Activated T-cell treated with anti-CD3 and anti-CD28 coated beads for 1 hour (primary cell): ENCODE measurements at places on chromosomes 16 and 17.

- no peak for DNase-seq
Observed at GRCh38 chr17:34307110-34307509, 12.1 kb upstream of the CCL8 start.

DNA sequence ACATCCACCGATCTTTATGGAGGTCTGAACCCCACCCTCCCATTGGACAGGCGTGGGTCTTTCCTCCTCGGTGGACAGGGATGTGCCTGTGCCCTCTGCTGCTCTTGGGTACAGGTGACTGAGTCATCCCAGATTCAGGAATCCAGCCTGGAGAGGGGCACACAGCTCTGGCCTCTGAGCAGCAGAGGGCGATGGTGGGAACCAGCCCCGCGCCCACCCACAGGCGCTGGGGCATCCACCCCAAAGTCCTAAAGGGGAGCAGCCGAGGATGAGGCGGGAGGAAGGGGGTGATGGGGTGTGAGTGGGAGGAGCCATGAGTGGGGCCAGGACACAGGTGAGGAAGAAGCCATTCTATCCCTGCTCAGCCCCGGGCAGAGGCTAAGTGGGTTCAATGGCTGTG, 35.0 kb downstream of the ENGASE start:
- DNase-seq, result no peak

- no peak for DNase-seq
Observed at GRCh38 chr17:50371526-50371925, 1.5 kb downstream of the MRPL27 start.

- no peak for DNase-seq
Observed at GRCh38 chr17:47730681-47731080, 2.4 kb upstream of the TBX21 start.

GRCh38 chr17:55704401-55704800, 18.3 kb downstream of the TMEM100 start:
- DNase-seq, result no peak

GRCh38 chr17:80030730-80031410, 4.8 kb downstream of the TBC1D16 start:
- DNase-seq, result no peak

DNA sequence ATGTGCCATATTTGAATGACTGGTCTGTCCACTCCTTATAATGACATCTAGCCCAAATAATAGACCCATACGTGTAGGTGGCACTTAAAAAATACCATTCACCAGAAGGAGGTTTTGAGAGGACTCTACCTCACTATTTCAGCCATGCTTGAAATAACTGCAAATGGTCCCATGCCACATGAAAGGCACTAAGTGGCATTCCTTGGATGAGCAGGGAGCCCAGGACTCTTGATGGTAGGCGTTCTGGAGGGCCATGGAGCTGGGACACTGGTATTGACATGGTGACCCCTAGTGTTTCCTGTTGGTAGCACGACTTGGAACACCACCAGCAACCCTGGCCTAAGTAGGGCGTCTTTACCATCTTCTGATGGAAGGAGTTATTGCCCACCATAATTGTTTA, 148.7 kb upstream of the ZFHX3 start:
- peak; percentile 5 for DNase-seq

GRCh38 chr17:51257150-51258081, 2.4 kb downstream of the MBTD1 start:
- DNase-seq, result no peak

DNA sequence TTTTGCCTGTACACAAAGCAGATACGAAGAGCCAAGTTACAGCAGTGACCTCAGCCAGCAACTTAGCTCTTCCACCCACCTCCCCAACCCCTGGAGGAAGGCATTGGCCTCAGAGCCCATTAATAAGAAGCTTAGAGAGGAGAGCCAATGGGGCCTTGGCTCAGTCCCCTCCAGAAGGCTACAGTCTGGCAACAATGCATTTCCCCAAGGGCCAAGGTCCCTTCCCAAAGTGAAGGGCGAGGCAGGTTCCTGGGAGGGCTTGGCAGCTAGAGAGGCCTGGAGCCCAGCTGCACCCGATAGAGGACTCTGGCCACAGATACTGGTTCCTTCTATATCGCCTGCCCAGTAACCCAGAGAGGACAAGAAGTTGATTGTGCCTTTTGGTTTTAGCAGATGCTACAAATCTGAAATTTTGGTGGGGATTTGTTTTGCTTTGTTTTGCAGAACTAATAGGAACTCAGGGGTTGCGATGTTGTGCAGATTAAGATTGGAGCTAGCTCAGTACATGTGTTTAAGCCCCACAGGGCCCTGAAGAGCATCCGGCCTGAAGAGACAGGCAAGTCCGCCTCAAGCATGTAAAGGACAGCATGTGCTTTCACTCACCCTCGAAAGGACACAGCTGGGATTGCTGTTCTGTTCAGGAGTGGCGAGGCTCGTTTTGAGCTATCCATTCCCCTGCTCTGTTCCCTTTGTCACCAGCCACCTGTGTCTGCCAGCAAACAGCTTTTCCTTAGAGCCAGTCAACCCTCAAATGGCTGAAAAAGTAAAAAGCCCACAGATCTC, 12.0 kb upstream of the PNPO start:
- DNase-seq, result no peak

DNA sequence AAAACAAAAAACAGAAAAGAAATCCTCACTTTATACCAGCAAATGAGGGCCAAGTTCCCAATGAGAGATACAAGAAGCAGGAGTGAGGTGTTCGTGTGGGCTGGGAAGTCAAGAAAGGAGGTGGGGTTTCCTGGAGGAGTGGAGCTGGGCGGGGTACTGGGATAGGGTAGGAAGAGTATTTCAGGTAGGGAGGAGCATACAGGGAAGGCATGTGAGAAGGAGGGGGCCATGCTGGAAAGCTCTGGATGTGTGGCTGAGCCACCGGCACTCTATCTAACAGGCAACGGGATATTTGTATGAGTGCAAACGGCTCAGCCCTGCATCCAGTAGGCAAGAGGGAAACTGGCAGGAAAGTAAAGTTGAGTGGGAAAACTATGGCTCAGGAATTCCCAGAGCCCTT, 4.2 kb downstream of the OR3A2 start:
- no peak for DNase-seq

GRCh38 chr17:76492123-76492988, 8.9 kb downstream of the RHBDF2 start:
- DNase-seq, result no peak

- no peak for DNase-seq
Observed at GRCh38 chr16:56669005-56669839, at the start of gene MT1H. TSS of gene MT1H (plus strand) at chr16:56669814. CDS start at chr16:56669885, 71 bp downstream.

- DNase-seq, result no peak
Observed at GRCh38 chr16:51657848-51658247, 506.8 kb upstream of the SALL1 start.

- no peak for DNase-seq
Observed at GRCh38 chr17:8857919-8858318, 9.6 kb downstream of the PIK3R6 start.

DNA sequence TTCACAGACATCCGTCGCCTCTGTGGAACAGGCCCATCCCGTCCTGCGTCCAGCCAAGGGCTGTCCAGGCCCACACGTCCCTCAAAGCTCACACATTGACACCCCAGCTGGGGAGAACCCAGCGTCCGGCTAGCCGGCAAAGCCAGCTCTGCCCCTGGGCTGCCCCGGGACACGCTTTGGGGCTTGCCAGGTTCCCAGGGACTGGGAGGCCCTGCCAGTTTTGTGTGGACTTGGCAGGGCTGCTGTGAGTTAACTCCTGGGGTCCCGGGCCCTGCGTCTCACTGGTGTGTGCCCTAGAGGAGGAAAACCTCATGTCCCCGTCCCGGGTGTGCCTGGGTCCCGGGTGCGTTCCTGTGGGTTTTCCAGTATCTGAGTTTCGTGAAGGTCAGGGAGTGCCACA, 6.3 kb downstream of the SOX8 start:
- no peak for DNase-seq

- peak; percentile 5 for DNase-seq
Observed at GRCh38 chr17:37607637-37608331, 1.4 kb downstream of the SYNRG start.

- no peak for DNase-seq
Observed at GRCh38 chr16:84527532-84528269, 23.2 kb upstream of the MEAK7 start.
